ENCODE measurements at places on chromosomes 1 and 21.

- no peak for DNase-seq
Measured at GRCh38 chr1:9631613-9632012, 19.9 kb upstream of the PIK3CD start.

DNA sequence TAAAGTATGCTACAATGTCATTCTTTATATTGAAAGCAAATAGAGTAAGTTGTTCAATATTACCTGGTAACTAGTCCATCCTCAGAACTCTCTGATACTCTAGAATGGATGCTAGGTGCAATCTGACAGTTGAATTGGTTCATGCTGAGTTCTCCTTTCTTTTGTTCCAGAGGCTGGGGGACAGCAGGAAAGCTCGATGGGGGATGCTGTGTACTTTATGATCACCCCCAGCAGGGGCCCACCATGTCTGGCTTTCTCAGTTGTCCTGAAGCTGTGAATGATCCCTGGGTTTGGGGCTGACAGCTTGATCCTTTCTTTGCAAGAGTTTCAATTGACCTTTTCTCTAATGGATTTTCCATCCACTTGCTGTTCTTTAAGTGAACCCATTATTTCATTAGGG is 22.5 kb downstream of the FMN2 start:
- no peak for DNase-seq

DNA sequence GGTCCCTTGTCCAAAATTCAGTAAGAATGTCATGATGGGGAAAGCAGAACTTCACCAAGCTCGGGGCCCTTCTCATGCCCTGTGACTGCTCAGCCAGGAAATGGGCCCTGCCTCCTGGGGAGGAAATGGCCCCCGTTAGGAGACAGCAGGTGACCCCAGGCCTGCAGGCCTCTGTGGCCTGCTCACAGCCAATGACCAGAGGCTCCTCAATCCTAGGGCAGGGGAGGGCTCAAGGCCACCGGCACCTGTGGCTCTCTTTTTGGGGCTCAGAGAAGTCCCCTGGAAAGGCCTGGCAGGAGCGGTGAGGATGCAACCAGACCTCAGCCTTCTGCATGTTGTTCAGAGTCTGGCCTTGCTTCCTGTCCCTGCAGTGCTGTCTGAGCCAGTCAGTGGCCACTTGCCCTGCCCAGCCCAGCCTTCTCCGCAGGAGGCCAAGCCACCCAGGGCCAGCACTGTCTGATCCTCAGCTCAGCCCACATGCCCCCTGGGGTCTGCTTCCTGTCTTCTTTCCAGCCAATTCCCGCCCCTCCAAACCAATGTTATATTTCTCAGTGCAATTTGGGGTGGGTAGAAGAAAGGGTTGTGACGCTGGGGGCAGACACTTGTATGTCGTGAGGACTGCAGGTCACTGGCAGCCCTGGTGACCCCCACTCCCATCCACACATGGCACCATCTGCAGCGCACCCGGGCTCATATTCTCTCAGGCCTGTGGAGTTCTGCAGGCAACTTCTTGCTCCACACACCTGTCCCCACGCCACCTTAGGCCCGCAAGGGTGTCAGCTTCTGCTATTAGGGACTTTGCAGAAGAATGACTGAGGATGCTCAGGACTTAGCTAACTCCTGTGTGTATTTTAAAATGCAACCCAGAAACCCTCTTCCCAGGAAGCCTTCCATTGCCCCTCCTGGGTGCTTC is 83.6 kb downstream of the ITPKB start:
- DNase-seq: peak; percentile 52

DNA sequence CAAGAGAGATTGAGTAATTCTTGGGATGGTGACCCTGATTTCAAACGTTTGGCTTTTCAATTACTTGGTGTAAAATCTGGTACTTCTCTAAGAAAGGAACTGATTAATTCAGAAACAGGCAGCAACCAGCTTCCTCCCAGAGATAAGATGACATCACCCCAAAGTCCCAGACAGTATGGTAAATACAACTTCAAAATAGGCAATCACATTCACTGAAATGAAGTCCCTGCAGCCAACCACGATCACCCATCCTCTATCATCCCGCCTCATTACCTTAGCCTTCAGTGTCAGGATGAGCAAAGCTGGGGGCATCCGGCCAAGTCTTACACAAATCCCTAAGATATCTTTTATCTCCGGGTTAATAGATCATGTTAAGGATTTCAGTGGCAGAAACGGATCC is 26.4 kb upstream of the RUNX1 start:
- DNase-seq: peak; percentile 65

DNA sequence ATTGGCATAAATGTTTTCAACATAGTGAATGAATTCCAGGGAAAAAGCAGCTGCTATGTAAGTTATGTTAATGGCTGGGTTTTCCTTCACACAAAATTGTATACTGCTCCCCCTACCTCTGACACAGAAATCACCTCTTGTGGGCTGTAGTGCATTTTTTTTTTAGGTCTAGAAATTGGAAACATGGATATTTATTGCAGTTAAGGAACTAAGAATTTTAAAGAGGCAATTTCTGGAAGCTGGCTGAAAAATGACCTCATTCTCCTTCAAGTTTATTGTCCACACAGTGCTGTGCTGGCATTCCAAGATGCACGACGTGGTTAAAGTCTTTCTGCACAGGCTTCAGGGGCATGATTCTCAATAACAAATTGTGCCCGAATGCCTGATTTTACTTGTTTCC is 1424.2 kb downstream of the MRPL39 start:
- no peak for DNase-seq

DNA sequence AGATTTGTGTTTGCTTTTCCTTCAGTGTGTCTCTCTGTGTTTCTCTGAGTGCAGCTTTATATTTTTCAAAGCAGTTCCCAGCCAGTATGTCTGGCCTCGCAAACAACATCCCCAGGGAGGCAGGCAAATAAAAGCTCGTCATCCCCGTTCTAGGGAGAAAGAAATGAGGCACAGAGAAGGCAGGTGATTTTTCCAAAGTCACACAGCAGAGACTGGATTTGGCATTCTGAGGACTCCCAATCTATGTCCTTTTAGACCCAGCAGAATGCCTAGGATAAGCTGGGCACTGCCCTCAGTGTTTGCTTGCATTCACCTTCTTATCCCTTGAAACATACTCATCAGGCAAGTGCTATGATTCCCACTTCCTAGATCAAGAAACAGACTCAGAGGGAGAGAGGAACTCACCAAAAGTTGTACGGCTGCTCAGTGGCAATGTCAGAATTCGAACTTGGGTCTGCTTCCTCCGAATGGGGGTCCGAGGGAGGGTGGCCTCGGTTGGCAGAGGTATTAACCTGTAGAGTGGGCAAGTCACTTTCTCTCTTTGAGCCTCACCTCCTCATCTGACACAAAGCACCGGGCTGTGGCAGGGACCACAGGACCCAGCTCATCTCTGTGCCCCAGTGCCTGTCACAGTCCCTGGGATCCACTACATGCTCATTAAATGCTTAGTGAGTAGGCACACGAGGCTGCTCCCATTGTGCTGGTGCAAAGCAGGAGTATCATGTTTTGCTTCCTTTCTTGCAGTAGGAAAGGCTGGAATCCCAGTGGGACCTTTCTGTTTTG is 4.2 kb downstream of the RAP1GAP start:
- no peak for DNase-seq

DNA sequence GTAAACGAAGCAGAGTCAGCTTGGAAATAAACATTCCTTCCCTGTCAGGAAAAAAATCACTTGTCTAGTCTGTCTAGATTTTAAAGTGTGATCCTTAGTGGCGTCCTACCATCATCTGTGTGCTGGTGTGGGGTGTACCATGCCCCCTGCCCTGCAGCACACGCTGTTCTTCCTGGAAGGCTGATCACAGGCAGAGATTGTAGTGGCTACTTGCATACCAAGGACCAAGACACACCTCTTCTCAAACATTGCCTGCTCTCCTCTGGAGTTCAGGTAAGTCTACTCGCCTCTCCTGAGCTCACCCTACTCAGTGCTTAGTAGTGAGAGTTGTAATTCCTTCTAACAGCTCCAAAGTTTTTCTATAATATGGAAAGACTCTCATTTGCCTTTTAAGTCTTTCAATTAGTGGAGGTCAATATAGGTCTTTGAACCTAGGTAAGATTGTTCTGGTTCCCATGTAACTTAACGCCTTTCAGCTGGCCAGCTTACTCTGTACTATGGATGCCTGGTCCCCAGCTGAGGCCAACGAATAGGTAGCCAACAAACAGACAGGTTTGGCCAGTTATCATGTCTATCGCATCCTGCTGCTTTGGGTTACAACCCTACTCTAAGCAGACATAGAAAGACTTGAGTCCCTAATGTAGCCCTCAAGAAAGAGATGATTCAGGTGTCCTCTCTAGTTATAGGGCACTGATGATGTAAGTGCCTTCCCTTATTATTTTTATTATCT is 55.4 kb downstream of the XCL1 start:
- DNase-seq: no peak

DNA sequence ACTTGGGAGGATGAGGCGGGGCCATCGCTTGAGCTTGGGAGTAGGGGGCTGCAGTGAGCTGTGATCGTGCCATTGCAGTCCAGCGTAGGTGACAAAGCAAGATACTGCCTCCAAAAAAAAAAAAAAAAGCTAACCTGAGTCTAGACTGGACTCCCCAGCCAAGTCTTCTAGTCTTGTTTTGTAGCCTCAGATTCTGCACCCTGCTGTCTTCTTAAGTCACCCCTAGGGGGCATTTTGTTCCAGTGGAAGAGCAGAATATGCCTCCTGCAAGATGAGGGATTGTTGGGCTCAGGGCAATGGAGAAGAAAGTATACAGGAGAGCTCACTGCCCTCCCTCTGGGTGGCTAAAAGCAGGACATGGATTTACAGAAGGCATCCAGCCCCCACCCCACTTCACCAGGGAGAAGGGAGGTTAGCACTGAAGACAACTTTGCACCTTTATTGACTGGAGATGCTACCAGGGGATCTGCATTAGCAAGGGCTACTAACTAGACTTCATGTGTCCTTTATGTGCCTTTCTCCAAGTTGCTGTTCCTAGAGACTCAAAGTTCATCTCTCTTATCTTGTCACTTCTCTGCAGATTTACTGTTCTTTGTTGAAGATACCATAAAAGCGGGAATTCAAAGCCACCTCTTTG is 15.3 kb upstream of the RNF187 start:
- peak; percentile 53 for DNase-seq

DNA sequence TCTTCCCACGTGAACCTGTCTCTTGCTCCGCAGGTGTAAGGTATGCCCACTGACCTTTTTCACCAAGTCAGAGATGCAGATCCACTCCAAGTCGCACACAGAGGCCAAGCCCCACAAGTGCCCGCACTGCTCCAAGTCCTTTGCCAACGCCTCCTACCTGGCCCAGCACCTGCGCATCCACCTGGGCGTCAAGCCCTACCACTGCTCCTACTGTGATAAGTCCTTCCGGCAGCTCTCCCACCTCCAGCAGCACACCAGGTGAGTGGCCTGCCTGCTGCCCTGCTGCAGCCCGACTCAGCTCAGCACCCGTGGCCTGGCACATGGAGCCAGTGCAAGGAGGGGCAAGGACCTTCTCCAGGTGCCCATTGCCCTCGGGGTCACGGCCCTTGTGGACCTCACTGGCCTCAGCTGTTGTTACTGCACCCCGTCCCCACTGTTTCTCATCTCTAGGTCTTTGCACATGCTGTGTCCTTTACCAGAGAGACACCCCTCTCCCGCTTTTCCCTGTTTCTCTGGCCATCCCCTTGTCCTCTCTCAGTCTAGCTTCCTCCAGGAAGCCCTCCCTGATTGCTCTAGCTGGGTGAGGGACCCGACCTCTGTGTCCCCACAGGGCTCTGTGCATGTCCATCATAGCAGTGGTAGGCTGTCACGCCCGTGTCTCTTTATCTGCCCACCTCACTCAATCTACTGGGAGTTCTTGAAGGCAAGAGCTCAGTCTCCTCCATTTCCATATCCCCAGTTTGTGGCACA is 25.4 kb downstream of the ZNF362 start:
- no peak for DNase-seq

Data from EH (cell line).